ENCODE measurements at places on chromosomes 3 and 15.

GRCh38 chr3:152048831-152049230, 175.4 kb downstream of the SUCNR1 start:
- DNase-seq = no peak

GRCh38 chr3:186882150-186882524, 39.6 kb downstream of the ADIPOQ start:
- no peak for DNase-seq

- no peak for DNase-seq
Measured at GRCh38 chr15:44081026-44082013, 113.8 kb downstream of the FRMD5 start.

GRCh38 chr3:149307435-149307783, 26.0 kb downstream of the TM4SF18 start:
- no peak for DNase-seq

GRCh38 chr3:127137113-127137512, 55.8 kb upstream of the PRR23E start:
- DNase-seq = no peak

GRCh38 chr3:40309925-40310695, 603 bp downstream of the EIF1B start:
- no peak for DNase-seq

GRCh38 chr3:49628249-49628648, 45.9 kb upstream of the APEH start:
- no peak for DNase-seq

- DNase-seq = no peak
Measured at GRCh38 chr15:35721751-35722150, 175.8 kb upstream of the DPH6 start.

- DNase-seq = no peak
Measured at GRCh38 chr15:44261007-44261706, 27.4 kb upstream of the GOLM2 start.

GRCh38 chr15:91741986-91742385, 111.5 kb upstream of the SLCO3A1 start:
- DNase-seq = no peak

GRCh38 chr15:93121973-93122910, 33.2 kb upstream of the RGMA start:
- no peak for DNase-seq

GRCh38 chr15:93980261-93980911, 251.0 kb upstream of the MCTP2 start:
- DNase-seq = no peak

DNA sequence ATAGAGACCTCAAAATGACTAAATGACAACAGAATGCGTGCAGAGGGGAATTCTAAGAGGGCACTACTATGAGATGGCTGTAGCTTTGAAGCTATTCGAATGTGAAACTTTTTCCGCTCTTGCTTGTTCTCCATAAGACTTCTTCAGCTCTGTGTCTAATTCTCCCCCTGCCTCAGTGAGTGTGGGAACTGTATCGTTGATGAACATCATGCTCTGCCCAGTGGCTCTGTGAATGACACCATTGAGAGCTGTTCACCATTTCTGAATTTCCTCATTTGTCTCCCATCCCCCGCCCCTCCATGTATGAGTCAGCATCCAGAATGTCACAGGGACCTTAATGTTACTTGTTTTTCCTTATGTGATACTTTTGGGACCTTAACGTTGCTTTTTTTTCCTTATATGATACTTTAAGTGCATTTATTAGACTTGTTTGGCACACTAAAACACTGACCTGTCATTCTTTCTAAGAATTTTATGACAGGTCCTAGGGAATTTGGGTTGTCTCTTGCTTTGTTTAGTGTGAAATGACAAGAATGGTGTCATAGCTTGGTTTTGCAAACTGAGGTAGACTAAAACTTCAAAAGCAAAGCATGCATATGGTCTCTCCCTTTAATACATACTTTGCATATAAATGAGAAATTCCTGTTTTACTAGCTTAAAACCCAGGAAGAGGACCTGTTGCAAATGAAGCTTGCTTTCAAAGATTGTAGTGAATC, 99.6 kb downstream of the FNDC3B start:
- no peak for DNase-seq

DNA sequence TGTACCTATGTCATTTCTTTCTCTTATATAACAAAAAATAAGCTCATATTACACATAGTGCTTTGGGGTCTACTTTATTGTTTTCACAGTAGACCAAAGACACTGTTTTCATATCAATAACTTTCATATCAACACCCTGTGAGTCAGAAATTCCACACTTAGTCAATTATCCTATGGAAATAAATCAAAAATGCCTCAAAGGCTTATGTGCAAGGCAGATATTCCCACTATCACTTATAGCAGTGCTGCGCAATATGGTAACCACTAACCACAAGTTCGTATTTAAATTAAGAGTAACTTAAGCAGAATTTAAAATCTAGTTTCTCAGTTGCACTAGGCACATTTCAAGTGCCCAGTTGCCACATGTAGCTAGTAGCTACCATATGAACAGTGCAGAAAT, 15.9 kb downstream of the SCG3 start:
- no peak for DNase-seq

DNA sequence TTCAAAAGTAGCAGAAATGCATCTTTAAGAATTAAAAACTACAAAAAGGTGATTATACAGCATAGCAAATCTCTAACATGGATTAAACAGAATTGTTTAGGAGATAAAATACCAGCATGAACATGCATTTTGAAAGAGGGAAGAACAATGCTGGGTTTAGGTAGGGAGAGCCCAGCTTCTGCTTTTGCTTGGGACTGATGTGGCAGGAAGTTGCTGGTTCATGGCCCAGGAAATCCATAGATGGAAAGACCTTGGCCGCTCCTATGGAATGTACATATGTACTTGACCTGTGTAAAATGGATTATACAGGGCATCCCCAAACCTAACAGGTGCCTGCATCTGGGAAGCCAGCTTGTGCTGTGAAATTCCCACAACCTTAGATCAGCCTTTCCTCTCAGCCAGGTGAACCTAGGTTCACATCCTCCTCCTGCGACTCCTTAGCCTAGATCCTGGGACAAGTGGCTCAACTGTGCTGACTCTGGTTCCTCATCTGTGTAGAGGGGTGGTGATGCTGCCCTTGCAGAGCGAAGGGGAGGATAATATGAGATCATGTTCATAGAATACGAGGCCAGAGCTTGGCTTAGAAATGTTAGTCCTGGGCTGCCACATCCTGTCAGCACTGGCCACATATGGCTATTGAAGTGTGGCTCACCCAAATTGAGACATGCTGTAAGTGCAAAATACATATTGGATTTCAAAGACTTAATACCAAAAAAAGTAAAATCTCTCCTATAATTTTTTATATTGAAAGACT, 47.0 kb upstream of the PLXNA1 start:
- DNase-seq = no peak

- no peak for DNase-seq
Measured at GRCh38 chr3:17740721-17741141, 1.7 kb downstream of the TBC1D5 start.

DNA sequence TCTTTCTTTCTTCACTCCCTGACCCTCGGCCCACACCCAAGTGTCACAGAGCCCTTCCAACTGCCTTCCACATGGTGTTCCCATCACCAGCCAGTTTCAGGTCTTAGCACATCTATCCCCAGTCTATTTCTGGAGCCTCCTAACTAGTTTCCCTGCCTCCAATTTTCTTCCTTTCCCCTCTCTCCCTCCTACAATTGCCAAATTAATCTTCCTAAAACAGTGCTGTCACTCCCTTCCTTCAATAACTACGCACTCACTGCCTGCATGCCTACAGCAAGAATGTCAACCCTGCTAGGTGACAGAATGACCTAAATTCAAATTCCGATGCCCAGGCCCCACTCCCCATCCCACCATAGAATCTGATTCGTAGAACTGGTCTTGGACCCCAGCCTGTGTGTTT, 36.1 kb upstream of the CA12 start:
- DNase-seq = no peak

GRCh38 chr3:133330065-133330464, 69.8 kb upstream of the BFSP2 start:
- DNase-seq = no peak

DNA sequence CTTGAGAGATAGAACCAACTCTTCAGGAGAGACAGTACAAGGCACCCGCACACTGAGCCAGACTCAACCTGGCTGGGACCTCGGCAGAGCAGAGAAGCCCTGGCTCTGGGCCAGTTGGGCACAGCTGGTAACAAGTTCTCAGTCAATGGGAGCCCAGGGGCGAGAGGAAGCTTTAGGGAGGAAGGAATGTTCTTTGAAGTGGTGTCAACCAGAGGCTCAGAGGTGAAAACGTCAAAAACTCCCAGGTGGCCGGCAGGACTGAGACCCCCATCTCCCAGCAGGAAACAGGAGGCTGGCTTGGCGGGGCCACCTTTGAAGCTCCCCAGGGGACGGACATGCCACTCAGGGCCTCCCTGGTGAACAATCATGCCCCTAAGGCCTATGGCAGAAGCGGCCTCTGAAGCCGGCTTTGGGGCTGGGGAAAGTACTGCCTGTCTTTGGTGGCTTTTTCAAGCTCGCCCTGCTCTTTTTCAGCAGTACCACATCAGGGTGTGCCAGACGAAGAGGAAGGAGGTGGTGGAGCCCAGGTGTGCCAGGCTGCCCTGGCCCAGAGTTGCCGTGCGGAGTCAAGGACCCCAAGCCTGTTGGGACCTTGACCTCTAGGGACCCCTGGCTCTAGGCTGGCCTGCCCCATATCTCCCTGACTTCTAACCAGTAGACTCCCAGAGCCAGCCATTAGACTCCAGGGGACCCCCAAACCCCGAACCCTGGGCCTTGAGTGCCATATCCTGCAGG, 16.7 kb upstream of the TBC1D21 start:
- no peak for DNase-seq

DNA sequence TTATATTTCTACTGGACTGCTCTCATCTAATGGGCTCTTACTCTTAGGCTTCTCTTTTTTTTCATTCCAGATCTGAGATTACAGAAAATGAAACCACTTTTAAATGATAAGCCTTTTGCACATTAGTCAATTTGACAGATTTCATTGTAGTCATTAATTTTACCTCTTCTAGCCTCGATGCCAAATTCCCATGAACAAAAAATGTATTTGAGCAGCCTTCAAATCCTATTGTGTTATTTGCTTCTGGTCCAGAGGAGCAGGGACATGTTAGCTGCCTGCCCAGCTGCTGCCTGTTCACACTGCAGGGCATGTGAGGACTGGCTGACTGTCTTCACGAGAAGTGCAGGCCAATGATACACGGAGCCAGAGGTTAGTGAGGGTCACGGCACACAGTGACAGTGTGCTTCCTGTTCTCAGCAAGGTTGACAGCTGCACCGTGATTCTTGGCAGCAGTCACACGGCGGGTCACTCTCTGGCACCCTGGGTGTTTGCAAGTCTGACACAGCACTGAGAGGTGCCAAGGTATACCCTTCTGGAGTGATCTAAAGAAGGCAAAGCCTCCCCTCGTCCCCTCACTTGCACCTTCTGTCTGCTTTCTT, 40.8 kb downstream of the KAT2B start:
- no peak for DNase-seq

- no peak for DNase-seq
Measured at GRCh38 chr3:41662288-41662687, 299.6 kb downstream of the ULK4 start.

GRCh38 chr3:36650271-36650671, 114.1 kb downstream of the DCLK3 start:
- DNase-seq = no peak

GRCh38 chr15:74007820-74008371, 13.4 kb downstream of the PML start:
- no peak for DNase-seq

DNA sequence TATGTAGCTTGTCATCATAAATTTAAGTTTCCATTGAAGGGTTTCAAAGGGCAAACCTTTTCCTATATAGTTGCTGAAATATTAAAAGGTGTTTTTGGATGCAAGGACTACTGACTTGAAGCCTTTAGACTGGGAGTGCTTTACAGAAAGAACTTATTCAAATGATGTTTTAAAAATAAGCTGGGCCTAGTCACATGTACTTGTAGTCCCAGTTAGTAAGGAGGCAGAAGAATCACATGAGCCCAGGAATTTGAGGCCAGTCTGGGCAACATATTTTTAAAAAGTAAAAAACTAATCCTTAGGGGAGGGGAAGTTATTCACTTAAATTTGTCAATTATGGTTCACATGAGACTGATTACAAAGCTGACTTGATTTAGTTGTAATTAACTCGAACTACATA, 65.0 kb downstream of the SMARCC1 start:
- no peak for DNase-seq
